ENCODE measurements at places on chromosomes 5 and 9.

- no peak for DNase-seq
Measured at GRCh38 chr5:151923866-151924476, 680 bp downstream of the GLRA1 start.

GRCh38 chr9:33177086-33177485 is 9.9 kb upstream of the B4GALT1 start:
- DNase-seq: no peak

DNA sequence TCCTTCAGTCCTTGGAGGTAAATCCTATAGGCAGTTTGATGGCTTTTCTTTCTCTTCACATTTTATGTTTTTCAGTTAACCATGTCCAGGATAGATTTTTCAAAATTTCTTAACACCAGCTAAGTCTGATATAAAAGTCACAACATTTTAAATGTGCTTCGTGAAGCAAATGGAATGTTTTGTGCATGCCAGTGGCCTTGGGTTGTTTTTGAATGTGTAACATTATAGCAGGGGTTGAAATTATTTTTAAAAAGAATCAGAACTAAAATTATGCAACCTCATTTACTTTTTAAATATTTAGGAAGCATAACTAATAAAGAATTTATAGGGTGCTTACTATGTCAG is 201.1 kb downstream of the ARHGEF28 start:
- no peak for DNase-seq

- DNase-seq: no peak
Measured at GRCh38 chr5:150783422-150783928, 4.9 kb downstream of the SMIM3 start.

DNA sequence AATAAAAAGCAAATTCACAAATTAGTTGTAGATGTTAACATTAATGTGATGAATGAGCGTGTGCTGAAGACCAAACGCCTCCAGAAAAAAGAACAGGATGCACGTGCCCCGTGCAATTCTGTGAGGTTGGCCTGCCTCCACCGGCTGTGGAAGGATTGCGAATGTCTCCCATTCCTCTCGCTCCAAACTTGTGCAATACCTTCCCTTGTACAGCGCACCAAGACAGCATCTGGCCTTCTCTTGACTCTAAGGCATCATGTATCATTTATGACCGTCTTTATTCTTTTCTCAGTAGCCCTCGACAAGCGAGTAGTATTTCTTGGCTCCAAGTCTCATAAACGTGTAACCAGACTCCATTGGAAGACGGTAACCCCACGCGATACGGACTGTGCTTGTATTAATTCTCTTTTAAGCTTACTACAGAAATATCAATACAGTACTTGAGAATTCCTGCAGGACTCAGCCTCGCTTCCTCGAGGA is 1.5 kb upstream of the TESK1 start:
- no peak for DNase-seq

Data from stimulated activated CD8-positive, alpha-beta memory T cell treated with anti-CD3 and anti-CD28 coated beads, Interleukin-7, amount 100 ng/mL, for 24 hours (primary cell).